ENCODE measurements at places on chromosomes 13 and 19. TPM values are rescaled to one million over a fixed set of nuclear protein-coding genes. Genes with fewer than 3 reads are reported as not detected.

- peak; percentile 42 for DNase-seq
- H3K27me3 ChIP-seq, result no peaks in the 10 kb centered on the region
- no peaks in the 10 kb centered on the region for H3K4me1 ChIP-seq
- H3K27ac ChIP-seq, result no peak overlapping the region
- peaks cover 9% of the 10 kb centered on the region for H3K36me3 ChIP-seq
Observed at GRCh38 chr13:41222259-41222852, 28.0 kb upstream of the KBTBD7 start.

LGI4 gene
- polyA plus RNA-seq, result 1.6 TPM

DNA sequence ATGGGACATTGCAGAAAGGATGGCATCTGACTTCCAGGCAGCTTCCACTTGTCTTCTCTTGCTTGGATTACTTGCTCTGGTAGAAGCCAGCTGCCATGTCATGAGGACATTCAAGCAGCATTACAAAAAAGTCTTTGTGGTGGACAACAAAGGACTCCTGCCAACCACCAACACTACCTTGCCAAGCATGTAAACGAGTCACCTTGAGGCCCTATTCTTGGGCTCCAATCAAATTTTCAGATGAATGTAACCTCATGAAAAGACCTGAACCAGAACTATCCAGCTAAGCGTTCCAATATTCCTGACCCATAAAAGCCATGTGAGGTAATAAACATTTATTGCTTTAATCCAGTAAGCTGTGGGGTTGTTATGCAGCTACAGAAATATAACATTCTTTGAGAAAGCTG is 12.5 kb downstream of the PROSER1 start:
- H3K36me3 ChIP-seq, result peaks cover 9% of the 10 kb centered on the region
- no peak for DNase-seq
- no peak overlapping the region for H3K4me3 ChIP-seq
- no peak overlapping the region for H3K27ac ChIP-seq
- no peaks in the 10 kb centered on the region for H3K27me3 ChIP-seq

DNA sequence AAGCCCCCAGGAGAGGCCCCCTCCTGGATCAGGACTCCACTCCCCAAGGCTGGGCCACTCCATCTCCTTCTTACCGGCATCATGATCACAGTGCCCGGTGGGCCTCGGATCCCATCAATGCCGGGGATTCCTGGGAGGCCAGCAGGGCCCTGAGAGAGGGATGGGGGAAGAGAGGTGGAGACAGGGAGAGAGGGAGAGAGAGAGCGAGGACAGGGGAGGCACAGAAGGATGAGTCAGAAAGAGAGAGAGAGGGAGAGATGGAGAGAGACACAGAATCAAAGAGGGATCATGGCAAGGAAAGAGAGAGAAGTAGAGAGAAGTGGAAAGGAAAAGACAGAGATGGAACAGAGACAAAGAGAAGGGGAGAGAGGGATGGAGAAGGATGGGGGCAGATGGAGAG is 13.8 kb downstream of the COL5A3 start:
- H3K27me3 ChIP-seq, result peaks cover 9% of the 10 kb centered on the region
- H3K4me3 ChIP-seq, result no peak overlapping the region
- H3K36me3 ChIP-seq, result no peaks in the 10 kb centered on the region

DNA sequence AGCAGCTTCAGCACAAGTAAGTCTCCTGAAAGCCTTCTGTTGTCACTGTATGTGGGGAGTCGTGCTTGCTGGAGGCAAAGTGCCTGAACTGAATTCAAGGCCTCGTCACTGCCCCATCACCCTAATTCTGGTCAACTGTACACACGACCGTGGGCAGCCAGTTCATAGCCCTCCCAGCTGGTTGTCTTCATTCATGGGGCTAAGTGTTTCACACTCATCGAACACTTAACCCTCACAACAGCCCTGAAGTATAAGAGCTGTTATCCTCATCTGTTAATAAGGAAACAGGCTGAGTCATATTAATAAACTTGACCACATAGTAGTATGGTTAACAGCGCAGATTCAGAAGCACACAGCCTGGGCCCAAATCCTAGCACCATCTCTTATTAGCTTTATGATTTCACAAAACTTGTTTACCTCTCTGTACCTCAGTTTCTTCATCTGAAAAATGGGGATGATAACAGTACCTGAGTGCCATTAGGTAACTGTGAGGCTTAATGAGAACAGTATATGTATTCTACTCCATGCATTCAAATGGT is 66.7 kb downstream of the CDADC1 start:
- H3K27ac ChIP-seq, result peak overlapping the region; percentile 91
- no peaks in the 10 kb centered on the region for H3K27me3 ChIP-seq
- DNase-seq, result no peak
- H3K4me3 ChIP-seq, result no peak overlapping the region
- no peaks in the 10 kb centered on the region for H3K36me3 ChIP-seq

ADGRE3 gene
- 1.9 TPM for polyA plus RNA-seq

Measured in lung (tissue), 17 donors.